ENCODE measurements at places on chromosomes 11 and 22.

GRCh38 chr22:27880778-27881394, 38.2 kb downstream of the PITPNB start:
- no peak for DNase-seq

- no peak for DNase-seq
Observed at GRCh38 chr11:104798789-104799188, 99.5 kb downstream of the CASP12 start.

DNA sequence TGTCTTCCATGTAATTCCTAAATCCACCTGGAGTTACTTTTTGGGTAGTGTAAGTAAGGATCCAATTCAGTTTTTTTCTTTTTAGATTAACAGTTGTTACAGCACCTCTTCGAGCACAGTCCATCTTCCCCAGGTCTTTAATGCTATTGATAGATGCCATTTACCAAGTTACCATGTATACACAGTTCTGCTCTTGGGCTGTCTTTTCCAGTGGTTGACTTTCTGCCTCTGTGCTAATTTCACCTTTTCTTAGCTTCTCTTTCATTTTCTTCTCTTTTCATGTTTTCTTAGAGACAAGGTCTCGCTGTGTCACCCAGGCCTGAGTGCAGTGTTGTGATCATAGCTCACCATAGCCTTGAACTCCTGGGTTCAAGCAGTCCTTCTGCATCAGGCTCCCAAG, 12.0 kb downstream of the ATXN10 start:
- no peak for DNase-seq

- DNase-seq = no peak
Observed at GRCh38 chr22:32475468-32476010, 928 bp downstream of the FBXO7 start.

DNA sequence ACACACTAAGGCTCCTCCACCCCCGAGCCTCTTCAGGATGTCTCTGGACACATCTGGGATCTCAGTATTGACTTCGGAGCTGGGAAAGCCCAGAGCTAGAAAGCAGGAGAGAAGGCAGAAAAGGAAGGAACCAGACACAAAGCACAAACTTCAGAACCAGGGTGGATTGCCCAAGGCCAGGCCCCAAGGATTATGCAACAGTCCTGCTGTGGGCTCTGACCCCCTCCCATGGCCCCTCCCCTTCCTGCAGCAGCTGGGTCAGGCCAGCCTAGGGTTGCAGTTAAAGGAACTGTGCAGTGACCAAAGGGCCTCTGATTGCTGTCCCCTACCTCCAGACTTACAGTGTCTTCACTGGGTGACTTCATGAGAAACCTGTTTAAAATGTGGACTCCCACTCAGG, 5.3 kb downstream of the KCNE3 start:
- no peak for DNase-seq

DNA sequence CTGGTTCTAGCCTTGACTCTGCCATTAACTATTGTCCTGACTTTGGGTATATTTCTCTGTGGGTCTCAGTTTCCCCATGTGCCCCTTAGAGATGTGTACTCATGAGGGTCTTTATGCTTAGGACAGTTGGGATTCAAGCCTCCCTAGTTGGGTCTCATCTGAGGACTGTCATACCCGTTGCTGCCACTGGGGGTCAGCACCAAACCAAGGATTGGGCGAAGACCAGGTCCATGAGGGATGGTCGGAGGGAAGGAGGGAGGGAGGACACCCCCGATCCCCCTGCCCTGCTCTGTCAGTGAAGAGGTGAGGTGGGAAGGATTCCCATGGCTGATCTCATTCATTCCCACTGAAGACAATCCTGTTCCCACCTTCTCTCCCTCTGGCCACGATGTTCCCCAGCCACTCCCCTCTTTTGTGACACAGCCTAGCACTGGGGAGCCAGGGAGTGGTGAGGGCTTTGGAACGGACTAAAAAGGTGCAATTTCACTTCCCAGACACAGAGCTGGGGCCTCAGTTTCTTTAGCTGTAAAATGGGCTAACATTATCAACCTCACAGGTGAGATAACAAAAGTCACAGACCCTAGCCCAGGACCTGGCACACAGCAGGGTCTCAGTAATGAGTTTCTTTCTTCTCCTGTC, 12.4 kb upstream of the KLHL35 start:
- peak; percentile 57 for DNase-seq

DNA sequence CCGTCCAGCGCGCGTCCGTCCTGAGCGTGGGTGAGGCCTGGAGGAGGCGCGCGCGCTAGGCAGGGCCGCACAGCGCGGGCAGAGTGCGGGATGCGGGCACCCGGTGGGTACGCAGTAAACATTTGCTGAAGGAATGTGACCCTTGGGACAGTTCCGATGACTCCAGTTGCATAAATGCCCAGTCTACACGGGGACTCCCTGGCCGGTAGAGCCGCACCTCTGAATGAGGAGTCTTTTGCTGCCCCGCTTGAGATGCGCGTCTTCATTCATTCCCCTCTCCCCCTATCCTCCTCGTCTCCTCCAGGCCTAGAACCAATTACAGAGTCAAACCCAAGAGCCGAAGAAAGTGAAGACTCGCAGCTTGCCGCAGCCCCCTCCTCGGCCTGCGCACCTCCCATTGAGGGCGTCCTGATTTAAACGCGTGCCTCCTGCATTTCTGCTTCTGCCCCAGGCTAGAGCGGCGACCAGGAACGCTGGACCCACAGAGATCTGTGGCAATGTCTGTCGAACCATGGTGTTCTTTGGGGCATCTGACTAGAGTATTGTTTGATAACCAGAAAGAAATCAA, 729 bp upstream of the CHKB start:
- DNase-seq = no peak

DNA sequence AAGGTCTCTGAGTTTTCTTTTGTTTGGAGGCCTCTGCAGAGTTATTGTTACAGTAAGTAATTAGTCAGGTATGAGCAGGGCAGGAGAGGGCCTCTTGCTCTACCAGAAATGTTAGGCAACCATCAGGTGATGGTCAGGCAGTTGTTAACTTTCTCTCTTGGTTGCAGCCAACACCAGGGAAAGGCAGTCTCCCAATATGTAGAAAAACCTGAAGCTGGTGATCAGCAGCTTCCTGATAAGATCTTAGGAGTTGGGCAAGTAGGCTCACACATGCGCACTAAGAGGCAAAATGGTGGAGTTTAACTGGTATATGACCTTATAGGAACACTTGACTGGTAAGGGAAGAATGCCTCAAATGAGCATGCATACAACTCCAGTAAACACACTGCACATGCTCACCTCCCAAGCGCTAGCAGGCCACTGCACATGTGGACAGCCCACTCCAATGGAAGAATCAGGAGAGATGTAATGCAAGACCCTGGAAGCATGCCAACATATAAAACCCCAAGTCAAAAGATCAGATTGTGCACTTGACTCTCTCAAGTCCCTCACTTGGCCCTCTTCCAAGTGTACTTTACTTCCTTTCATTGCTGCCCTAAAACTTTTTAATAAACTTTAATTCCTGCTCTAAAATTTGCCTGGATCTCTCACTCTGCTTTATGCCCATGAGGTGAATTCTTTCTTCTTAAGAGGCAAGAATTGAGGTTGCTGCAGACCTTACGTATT, 23.7 kb upstream of the SLC35F2 start:
- no peak for DNase-seq

DNA sequence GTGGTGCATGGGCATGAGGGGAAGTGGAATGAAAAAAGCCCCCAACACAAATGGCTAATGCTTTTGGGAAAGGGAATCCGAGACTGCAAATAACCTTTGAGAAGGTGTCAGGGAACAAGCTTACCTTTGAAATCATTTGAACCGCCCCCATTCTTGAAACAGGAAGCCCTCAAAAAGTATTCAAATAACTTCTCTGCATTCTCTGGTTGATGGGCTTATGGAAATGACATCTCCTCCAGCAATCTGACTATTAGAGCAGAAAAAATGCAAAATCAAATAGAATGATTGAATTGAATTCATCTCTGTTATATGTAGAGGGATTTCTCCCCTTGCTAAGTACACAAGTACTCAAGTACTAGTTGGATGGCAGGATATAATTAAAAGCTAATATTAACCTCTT, 409.9 kb downstream of the TMEM135 start:
- DNase-seq = no peak

DNA sequence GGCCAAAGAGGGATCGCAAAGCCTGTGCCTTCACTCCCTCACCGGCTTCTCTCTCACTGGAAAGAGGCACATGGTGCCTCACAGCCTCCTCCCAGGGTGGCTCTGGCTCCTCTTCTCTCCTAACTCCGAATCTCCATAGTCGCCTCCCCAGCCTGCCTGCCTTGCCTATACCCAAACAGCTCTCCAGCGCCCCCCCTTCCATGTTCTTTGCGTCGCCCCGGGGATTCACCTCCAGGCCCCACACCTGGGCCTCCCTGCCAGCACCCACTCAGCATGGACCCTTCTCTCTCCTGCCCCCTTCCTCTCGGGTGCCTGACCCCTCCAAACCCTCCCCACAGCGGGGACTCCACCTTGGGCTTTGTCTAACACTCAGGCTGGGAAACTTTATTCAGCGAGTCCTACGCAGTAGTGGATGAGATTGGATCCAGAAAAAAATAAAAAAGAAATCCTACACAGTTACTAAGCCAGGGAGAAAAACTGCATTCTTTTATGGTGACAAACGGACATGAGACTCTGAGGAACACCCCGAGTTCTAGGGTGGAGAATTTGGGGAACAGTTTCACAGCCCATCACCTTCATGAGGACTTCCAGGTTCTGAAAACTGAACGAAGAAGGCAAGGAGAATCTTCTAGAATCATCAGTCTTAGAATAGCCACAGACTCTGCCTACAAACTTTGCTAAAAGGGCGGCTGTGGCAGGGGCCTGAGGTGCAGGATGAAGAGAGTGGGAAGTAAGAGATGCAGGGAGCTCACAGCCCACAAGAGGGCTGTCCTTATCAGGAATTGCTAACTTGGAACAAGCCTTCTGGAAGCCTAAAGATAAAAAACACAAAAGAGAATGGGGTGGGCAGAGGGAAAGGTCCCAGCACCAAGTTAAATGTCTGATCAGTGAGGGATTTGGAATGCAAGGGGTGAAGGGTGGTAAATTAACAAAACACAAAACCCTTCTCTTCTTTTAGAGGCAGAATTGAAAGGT, 5.3 kb downstream of the PPM1F start:
- no peak for DNase-seq

DNA sequence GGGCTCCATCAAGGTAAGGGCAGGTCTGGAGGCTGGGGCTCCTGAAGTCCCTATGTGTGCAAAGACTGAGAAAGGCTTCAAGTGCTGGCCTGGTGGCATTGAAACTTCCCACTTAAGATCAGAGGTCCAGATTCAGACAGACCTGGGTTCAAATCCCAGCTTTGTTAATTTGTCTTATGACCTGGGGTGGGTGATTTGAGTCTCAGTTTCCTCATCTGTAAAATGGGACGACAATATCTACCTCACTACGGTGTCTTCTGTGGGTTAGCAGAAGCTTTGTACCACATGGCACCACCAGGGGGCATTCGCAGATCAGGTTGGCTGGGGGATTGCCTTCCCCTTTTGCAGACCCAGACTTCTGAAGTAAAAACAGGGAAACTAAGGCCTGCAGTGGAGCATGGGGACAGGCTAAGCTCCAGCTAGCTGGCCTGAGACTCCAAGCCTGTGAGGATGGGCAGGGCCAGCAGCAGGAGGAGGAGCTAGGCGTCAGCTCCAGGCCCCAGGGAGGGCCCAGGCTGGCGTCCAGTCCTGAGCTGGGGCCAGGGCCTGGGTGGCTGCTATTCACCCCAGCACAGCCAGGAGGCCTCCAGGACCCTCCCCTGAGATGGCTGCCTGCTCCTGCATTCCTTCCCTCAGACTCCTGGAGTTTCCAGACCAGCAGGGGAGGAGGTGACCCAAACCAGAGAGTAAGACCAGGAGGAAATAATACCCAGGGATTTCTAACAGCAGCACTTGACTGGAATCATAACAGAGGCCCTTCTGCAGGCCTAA, 1.5 kb downstream of the CASTOR1 start:
- peak; percentile 81 for DNase-seq

- no peak for DNase-seq
Observed at GRCh38 chr11:81070948-81071347, 1630.1 kb upstream of the TENM4 start.

DNA sequence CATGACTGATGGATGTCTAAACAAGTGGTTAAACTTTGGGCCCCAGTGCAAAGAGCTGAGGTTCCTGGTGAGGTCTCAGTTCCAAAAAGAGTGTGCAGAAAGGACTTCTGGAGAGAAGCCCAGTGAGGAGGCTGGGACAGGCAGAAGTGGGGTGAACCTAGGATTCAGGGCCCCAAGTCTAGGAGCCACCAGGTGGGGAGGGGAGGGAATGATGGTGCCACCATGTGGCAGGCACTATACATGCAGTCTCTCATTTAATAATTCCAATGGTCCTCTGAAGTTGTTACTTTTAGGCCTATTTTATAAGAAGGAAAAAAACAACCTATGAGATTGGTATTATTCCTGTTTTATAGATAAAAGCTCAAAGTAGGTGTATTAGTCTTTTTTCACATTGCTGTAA, 102.0 kb downstream of the INSC start:
- DNase-seq = no peak

- DNase-seq = no peak
Observed at GRCh38 chr11:83156996-83157593, at the start of gene PCF11. PCF11 (plus strand) TSS chr11:83157131; CDS start chr11:83157440, 309 bp downstream.

DNA sequence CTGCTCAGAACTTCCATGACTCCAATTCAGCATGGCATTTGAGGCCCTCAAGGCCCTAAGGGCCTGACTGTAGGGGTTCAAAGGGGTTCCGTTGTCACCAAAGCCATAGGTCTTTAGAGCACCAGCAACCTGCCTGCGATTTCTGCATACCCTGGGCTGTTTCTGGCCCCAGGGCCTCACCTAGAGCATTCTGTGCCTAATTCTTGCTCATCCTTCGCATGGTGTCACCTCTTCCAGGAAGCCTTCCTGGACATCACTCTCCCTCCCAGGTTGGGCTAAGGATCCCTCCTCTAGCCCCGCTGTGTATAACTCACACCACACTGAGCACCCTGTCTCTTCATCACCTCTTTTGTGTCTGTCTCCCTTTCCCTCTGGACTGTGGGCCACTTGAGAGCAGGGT, 194.3 kb downstream of the CEP164 start:
- DNase-seq = no peak

DNA sequence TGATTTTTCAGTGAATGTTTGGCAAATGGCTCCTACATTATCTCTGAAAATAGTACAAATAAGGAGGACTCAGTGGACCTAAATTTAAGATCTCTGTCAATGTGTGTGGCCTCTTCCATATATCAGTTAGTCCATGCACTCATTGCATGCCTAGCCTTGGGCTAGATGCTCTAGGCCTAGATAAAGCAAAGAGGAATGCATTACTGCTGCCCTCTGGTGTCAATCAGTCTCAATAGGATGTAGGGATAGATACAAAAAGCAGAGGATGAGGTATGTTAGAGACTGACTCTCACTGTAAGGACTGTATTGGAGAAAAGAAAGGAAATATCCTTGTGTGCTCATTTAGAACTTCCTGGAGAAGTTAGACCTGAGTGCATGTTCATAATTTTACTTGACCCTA, 42.0 kb downstream of the MS4A2 start:
- no peak for DNase-seq
